ENCODE measurements at places on chromosomes 12 and 14.

GRCh38 chr14:49218436-49219092, 367.6 kb downstream of the RPS29 start:
- no peak for DNase-seq

GRCh38 chr14:55354500-55354899, 57.1 kb downstream of the ATG14 start:
- DNase-seq: no peak

DNA sequence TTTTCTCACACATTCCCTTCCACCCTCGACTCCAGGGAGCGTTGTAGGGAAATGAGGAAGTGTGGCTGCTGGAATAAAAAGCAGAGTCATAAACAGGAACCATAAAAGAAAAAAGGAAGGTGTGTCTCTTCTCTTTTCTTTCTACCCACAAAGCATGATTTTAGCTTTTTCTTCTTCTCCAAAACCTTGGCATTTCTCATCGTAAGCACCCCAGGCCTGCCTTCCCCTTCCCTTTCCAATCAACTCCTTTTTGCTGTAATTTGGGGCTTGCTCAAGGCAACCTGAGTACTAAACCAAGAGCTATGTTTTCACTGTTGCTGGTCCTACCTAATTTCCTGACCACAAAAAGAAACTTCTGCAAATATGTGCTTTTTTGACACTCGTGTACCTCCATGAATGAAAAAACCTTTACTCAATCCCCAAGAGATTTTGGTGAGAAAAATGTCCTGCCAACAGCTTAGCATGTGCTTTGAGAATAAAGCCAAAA, 9.2 kb downstream of the PLBD1 start:
- no peak for DNase-seq

GRCh38 chr12:44812062-44812461, 64.1 kb downstream of the NELL2 start:
- DNase-seq: no peak

DNA sequence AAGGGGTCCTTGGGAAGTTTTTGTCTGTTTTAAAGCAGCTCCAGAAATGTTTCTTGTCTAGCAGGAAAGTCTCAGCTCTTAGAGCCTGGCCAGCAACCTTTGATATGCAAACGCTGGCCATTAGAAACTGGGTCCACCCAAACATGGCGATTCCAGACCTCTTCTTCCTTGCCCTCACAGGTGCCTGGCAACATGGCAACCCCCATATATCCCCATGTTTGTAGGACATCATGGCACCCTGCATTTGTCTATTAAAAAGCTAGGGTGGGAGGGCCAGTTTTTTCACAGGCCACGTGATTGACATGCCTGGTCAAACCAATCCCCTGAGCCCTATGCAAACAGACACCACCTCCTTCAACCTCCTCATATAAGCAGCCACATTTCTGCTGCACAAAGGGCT, 848.7 kb upstream of the FOXG1 start:
- DNase-seq: no peak

GRCh38 chr14:63204407-63205043, at the start of gene RHOJ:
Gene RHOJ (plus strand): TSS chr14:63204443. CDS start chr14:63204870, 427 bp downstream.
- peak; percentile 81 for DNase-seq

GRCh38 chr12:62505786-62506185, 39.2 kb downstream of the MON2 start:
- no peak for DNase-seq

- no peak for DNase-seq
These were observed 53.8 kb downstream of the VCPKMT start for GRCh38 chr14:50062438-50063085.

- DNase-seq: no peak
These were observed 414.3 kb downstream of the NAV3 start for GRCh38 chr12:78244916-78245507.

- no peak for DNase-seq
These were observed 104.7 kb downstream of the PLEKHA5 start for GRCh38 chr12:19234171-19234704.

- peak; percentile 78 for DNase-seq
These were observed 759 bp upstream of the KLC1 start for GRCh38 chr14:103628221-103628683.

GRCh38 chr12:80925237-80925636, 12.5 kb downstream of the LIN7A start:
- no peak for DNase-seq

DNA sequence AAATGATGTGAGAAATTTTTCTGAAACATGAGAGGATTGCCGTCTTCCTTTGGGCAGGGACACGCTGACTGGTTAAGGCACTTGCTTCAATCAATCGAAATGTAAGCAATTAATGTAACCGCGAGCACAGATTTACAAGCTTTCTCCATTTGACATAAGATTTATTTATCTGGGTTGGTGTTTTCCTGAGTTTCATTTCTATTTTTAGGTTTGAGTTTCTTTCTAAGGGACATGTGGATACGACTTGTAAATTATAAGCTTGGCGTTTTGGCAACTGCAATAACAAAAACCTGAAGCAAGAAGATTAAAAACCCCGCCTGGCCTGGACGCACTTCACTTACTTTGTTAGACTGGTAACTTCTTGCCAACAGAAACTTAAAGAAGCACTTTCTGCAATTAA, 20.3 kb upstream of the SINHCAF start:
- no peak for DNase-seq

GRCh38 chr14:92986254-92987147, 63.6 kb downstream of the CHGA start:
- no peak for DNase-seq

DNA sequence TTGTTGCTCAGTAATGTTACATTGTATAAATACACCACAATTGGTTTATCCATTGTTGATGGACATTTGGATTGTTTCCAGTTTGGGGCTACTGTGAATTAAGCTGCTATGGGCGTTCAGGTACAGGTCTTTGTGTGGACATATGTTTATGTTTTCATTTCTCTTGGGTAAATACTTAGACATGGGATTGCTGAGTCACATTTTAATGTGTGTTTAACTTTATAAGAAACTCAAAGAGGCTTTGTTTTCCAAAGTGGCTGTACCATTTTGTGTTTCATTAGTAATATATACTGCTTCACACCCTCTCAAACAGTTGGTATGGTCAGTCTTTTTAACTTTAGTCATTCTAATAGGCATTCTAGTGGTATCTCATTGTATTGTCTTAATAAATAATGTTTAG, 225.0 kb downstream of the SPTSSA start:
- no peak for DNase-seq

- no peak for DNase-seq
These were observed 154.4 kb downstream of the PTPN11 start for GRCh38 chr12:112573141-112573540.

DNA sequence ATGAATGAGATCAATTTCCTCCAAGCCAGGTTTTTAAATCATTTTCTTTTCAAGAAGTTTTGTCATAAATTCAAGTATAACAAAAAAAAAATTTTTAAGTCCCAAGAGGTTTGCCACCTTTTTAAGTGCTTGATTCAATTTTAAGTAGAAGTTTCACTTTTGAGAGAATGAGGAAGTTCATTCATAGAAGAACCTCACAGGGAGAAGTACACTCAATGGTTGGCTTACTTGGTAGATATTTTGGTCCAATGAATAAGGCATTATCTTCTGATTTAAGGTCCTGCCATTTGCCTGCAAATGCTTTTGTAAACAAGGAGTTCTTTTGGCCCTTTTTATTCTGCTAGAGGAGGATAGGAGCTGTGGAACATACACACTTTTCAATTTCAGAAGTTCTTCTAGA, 96.7 kb upstream of the NOVA1 start:
- DNase-seq: no peak

Measured in left forelimb (tissue), 1 donor.